ENCODE measurements at places on chromosomes 5 and 9.

GRCh38 chr9:130745829-130746228 is 52.2 kb downstream of the EXOSC2 start:
- DNase-seq: no peak

GRCh38 chr9:19618816-19619215 is 170.0 kb downstream of the SLC24A2 start:
- no peak for DNase-seq

GRCh38 chr5:178478370-178478769 is 111.8 kb downstream of the COL23A1 start:
- DNase-seq: no peak

GRCh38 chr9:2180704-2181103 is 165.6 kb downstream of the SMARCA2 start:
- no peak for DNase-seq

DNA sequence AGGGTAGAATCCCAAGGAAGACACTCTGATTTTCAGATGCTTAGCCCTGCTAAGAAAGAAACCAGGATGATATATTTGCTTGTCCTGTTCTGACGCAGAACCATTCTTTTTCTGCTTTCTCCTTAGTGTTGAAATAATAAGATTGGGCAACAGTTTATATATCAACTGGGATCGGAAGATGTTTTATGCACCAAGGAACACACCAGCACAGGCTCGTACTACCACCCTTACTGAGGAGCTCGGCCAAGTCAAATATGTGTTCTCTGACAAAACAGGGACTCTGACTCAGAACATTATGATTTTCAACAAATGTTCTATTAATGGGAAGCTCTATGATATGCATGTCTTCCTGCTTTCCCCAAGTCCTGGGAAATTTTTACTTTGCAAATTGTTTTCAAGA is 19.0 kb upstream of the RUSC2 start:
- DNase-seq: no peak

GRCh38 chr9:132372177-132373095 is 17.6 kb upstream of the SETX start:
- no peak for DNase-seq

DNA sequence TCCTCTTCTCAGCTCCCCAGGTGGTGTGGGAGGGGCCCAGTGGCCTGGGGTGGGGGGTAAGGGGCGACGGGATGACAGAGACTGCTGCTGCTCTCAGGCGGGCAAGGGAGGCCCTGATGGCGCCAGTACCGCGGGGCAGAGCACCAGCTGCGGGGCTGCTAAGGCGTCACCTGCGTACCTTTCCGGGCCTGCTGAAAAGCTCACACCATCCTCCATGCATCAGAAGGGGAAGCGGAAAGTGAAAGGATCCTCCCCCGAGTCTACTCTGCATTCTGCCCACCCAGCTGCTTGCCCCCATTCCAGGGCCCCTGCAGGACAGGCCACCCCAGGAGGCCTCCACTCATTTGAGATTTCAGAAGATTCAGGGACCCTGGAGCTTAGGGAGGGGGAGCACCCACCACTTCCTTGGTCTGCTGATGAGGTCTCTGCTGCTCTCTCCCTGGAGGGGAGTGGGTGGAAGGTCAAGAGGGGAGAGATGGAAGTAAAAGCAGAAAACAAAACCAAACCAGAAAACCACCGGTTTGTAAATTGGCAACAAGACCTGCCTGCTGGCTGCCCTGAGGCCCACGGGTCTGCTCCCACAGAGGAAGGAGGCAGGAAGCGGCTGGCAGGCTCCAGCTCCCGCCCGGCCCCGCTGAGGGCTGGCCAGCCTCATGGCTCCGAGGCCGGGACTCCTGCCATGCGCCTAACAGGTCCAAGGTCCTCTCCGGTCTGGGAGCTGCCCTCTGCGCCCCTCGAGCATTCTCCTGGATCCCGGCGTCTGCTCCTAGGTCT is 33.6 kb downstream of the PRRT1B start:
- DNase-seq: no peak

DNA sequence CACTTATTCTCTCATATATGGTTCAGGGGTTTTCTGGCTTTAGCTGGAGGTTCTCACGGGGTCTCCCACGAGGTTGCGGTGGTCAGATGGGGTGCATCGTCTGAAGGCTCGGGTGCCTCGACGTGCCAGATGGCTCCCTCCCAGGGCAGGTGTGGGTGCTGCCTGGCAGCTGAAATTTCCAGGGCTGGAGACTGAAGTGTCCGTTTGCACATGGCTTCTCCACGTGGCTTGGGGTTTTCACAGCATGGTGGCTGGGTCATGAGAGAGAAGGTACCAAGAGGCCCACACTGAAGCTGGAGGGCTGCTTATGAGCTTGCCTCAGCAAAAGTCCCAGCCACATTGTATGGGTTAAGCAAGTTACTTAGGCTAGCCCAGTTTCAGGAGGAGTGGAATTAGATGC is 218.6 kb downstream of the AGTPBP1 start:
- no peak for DNase-seq

GRCh38 chr5:127066721-127067120 is 6.6 kb downstream of the C5orf63 start:
- no peak for DNase-seq

GRCh38 chr5:176692326-176692725 is 45.0 kb downstream of the TSPAN17 start:
- no peak for DNase-seq

DNA sequence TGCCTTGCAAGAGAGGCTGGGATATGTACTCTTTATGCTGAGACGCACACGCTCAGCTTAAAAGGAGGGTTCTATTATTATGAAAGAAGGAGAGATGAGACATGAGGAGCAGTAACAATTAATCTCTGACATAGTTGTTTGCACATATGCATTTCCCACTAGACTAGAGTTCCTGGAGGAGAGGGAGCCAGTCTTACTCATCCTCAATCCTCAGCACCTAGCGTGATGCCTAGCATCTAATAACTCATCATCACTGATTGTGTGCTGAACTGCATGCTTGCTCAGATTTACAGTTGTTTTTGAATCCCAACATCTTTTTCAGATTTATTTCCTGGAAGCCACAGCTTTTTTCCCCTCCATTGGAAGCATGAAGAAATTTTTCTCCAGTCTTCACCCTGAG is 35.5 kb downstream of the GCNT4 start:
- DNase-seq: no peak

DNA sequence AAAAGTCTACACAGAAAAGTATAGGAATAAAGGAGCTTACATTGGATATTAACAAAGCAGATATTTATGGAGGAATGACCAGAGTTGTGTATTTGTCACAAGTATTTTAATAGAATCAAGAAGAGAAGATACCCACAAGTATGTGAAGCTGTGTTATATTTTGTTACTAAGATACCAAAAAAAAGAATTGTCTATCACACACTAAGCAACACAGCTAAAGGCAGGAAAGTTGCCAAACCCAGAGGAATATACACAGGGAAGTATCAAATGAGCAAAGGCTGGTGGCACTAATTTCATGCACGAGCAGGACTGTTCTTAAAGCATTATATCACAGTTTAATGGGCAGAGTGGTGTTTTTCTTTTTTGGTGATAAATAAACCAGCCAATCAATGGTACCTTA is 30.9 kb upstream of the RAI14 start:
- no peak for DNase-seq

GRCh38 chr9:91775011-91775707 is 174.9 kb downstream of the ROR2 start:
- DNase-seq: no peak

DNA sequence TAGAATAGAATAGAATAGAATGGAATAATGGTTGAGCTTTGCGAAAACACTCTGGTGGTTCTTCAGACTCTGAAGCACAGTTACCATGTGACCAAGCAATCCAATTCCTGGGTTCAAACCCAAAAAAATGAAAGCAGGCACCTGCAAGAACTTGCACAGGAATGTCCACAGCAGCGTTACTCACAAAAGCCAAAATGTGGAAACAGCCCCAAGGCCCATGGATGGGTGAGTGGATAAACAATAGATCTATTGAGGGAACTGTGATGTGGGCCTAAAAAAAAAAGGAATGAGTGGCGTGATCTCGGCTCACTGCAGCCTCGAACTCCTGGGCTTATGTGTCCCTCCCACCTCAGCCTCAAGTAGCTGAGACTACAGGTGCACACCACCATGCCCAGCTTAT is 21.4 kb upstream of the TMEM250 start:
- no peak for DNase-seq

DNA sequence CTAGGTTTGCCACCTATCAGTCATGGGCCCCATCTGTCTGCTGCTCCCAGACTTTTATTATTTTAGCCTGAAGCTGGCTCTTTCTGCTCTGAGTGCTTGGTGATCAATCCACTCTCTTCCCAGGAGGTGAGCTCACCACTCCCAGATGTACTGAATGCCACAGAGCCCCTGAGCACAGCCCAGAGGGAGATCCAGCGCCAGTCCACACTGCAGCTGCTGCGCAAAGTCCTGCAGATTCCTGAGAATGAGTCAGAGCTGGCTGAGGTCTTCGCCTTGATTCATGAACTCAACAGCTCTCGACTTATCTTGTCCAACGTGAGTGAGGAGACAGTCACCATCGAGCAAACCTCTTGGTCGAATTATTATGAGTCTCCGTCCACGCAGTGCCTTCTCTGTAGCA is 36.0 kb downstream of the HMGXB3 start:
- DNase-seq: peak; percentile 64

DNA sequence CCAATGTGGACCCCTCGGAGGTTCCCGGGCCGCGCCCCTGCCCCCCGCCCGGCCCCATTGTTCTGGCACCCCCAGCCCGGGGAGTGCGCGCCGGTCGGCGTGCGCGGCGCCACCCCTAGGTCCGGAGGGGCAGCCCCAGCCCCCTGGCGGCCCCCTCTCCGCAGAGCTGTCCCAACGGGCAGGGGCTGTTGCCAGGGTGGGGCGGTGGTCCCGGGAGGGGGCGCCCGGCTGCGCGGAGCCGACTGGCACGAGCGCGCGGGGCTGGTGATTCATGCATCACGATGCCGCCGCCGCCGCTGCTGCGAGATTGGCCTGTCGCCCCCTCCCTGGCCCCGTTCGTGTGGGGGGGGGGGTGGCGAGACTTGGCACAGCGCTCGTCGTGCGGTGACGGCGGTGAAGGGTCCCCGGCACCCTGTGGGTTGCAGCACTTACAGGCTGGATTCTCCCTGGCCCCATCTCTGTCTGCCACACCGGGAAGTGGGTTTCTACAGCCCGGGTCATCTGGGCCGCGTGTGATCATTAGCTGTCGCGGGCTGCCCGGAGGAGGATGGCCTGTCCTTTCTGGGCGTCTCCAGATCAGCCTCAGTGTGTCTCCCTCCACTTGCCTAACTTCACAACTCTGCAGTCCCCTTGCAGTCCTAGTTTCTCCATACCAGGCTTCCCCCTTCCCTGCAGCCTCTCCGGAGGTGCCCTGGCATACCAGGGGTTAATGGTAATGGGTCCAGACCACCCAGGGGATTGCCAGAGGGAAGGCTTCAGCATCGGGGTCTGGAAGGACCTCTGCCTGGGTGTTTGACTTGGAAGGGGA is 858 bp downstream of the NCS1 start:
- DNase-seq: no peak

GRCh38 chr9:38732885-38733284 is 13.0 kb upstream of the FAM240B start:
- no peak for DNase-seq

- no peak for DNase-seq
Measured at GRCh38 chr9:19598722-19599121, 189.9 kb downstream of the ACER2 start.

GRCh38 chr5:67409126-67409777 is 212.7 kb upstream of the CD180 start:
- DNase-seq: no peak

- DNase-seq: no peak
Measured at GRCh38 chr5:108797986-108798385, 50.3 kb downstream of the FER start.

DNA sequence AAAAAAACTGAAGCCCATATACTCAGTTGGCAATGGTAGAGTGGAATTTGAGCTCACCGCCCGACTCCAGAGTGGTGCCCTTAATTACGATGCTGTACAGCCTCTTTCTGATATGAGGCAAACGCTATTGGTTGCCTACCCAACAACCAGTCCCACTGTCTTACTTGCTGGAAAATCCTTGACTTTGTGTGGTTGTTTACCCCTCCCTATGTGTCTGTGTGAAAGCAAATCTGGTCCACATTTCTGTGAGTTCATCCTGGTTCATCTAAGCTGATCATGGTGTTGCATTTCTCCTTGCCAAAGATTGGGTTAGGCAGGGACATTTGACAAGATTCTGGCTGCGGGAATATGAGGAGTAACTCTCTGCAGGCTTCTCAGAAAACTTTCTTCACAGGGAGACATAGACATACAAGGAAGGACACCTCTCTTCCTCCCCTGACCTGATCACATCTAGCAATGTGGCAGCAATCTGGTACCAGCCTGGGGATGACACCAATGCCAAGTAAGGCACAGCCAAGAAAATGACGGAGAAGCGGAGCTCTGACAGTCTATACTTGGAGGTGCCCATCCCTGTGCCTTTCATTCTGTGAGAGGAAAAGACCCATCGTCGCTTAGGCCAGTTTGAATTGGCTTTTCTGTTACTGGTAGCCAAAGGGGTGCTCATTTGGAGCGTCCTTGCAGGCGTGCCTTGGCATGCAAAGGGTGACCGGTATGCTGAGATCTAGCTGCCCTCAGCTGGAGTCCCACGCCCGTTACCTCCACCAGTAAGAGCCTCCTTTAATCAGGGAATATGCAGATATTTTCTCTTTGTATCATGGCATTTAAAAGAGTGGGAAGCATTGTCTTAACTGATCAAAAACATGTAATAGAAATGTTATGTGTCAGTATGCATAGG is 124.3 kb downstream of the AOPEP start:
- DNase-seq: no peak

GRCh38 chr5:167030500-167031120 is 1260.8 kb upstream of the WWC1 start:
- no peak for DNase-seq

GRCh38 chr9:89591274-89592212 is 13.3 kb upstream of the GADD45G start:
- DNase-seq: no peak

DNA sequence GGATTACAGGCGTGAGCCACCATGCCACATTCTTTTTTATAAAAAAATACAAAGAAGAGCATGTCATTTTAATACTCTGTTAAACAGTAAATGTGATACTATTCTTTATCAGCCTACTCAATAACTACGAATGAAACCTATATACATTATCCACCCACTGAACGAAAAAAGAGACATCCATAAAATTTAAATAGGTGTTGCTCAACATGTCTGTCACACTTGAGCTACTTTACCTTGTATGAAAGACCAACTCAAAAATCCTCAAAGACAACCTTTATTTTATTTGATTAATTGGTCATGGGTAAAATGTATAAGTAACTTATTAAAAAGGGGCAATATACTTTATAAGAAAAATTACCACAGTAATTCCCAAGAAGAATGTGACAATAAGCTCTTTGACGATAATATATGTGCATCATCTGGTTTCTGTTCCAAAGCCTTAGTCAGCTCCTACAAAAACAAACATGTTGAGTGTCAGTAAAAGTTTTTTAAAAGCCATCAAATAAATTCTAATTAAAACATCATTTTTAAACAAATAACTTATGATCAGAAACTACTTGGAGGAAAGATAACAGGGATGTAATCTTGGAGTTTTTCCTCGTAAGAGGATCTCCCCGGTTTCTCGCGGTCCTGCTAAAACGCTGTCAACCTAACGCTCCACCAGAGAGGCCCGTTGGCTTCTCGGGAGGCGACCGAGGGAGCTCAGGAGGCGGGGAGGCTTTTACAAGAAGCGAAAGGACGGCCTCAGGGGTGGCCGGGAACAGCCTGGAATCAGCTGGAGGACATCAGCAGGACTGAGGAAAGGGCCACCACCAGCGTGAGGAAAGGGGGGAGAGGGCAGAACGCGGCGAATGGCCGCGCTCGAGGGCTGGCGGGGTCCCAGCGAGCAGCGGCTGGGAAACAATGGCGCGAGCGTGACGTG is 13.5 kb upstream of the ANKRD18B start:
- no peak for DNase-seq

GRCh38 chr5:60535198-60535597 is 164.8 kb downstream of the DEPDC1B start:
- no peak for DNase-seq
